Naive thymus-derived CD4-positive, alpha-beta T cell (primary cell): ENCODE measurements at places on chromosomes 1 and 21.

DNA sequence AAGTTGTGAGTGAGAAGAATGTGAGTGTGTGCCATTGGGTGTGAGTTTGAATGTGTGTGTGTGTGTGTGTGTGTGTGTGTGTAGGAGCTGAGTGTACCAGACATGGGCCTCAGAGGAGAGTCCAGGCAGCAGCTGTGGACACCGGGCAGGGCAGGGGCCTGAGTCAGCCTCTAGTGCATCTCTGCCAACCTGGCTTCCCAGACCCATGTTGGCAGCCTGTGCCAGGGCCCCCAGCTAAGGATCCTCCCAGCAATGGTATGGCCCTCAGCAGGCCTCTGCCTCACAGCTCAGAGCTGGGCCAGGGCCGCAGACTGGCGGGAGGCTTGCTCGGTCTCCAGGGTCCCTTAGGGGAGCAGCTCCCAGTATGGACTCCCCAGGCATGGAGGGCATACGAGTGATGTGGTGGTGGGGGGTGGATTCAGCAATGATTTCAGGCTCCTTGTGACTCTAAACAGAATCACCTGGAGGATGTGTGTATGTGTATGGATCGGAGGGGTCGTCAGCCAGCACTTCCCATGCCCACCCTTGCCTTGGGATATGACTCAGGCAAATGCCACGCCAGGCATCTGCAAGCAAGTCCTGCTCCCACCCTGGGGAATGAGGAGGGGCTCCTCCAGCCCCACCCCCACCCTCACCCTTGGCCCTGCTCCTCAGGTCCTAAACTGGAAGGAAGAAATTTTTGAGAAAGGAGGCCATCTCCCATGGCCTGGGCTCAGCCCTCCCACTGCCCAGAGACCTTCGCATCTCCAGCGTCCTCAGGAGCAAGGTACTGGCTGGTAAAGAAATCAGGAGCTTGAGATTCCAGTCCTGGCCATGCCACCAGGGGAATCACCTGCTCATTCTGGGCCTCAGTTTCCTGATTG lies 1.8 kb upstream of the FOXO6 start:
- DNase-seq: no peak

GRCh38 chr1:41783189-41783639 lies 135.5 kb downstream of the HIVEP3 start:
- no peak for DNase-seq

DNA sequence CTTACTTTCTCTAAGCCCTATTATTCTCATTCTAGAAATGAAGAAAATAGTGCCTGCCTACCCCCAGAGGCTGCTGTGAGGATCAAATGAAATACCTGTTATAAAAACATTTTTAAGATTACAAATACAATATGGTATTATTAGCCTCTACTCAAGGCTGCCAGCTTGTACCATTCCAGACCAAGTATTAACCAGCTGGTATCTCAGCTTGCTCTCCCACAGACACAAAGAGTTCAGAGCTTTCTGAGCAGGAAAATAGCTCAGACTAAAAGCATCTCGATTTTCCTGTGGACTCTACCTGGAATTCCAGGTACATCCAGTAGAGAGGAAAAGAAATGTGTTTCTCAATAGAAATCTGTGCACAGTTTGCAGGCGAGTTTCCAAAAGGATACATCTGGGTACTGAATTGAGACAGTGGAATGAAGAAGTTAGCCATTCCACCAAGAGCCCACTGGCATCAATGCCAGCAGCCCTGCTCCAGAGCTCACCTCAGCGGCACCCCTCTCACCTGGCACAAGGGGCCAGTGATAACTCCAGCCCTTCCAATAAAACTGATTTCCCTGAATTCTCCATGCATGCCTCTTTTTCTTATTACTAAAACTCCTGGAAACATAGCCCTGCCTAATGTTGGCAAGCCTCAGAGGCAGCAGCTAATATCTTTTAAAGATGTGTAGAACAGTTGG lies 31.0 kb downstream of the TGFBR3 start:
- no peak for DNase-seq

DNA sequence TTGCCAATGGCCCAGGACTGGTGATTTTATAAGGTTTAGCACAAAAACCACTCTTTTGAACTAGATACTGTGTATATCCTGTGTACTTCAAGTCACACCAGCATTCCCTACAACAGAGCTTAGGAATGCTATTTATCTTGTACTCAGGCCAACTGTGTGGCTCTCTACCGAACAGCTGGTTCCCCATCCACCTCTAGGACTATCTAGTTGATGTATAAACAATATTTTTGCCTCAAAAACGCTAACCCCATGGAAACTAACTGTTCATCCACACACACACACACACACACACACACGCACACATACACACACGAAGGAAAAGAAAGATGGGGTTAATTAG lies 28.7 kb upstream of the SLC45A3 start:
- no peak for DNase-seq

DNA sequence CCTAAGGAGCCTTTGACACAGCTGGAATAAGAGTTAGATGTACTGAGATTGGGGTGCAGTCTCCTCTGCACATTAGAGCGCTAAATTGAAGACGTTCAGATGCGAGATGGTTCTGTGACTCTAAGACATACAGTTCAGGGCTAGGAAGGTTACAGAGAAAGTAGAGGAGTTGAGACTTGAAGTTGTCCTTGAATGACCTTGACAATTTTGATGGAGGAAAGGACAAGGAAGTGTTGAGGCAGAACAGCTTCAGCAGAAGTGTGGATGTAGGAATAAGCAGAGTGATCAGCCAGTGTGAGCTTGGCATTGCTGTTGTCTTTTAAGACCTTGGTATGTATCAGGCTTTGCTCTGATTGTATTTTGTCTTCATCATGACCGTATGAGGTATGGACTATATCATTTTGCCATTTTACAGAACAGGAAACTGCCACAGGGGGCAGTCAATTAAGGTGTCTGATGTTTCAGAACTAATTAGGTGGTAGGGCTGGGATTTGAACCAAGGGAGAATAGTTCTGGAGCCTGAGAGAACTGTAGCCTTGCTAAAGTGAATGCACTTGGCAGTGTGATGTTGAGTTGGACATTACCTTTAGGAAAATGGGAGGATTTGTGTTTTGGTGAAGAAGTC lies 9.2 kb downstream of the TTF2 start:
- DNase-seq: no peak

DNA sequence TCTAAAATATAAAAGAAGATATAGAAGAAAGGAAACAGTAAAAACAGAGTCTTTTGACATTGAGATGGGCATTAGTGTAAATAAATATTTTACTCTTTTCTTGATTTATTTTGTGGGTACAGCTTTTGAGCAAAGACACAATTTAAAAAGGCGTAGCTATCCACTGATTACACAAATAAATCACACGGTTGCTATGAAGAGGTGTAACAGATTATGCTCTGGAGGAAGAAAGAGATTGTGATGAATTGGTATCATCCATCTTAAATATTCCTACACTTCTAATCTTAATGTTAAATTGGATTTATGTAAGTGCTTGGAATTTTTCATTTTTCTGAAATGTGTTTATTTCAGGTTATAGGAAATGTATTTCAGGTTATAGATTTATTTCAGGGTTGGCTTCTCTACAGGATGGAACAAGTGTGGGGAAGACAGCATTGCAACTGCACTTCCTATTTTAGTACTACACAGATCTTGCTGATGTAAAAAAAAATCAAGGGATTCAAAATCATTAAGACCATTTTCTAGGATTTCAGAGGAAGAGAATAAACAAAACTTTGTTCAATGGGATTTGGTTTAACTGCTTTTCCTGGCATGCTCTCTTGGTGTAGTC lies 15.3 kb downstream of the XCL1 start:
- DNase-seq: no peak

DNA sequence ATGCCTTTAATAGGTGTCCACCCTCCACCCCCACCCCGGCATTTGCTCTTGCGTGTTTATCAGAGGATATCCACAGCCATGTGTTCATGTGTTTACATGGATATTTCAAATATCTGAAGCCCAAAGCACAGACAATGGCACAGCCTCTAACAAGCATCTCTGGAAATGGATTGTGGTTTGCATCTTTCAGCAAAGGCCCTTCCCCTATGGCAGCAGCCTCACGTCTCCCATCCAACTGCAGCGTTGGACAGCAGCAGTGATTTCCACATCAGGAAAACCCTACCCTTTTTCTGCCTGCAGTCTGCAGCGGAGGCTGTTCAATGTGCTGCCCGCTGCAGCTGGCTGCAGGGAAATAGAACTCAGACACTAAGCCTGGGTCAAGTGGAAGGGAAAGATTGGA lies 1.6 kb downstream of the RASSF5 start:
- no peak for DNase-seq

DNA sequence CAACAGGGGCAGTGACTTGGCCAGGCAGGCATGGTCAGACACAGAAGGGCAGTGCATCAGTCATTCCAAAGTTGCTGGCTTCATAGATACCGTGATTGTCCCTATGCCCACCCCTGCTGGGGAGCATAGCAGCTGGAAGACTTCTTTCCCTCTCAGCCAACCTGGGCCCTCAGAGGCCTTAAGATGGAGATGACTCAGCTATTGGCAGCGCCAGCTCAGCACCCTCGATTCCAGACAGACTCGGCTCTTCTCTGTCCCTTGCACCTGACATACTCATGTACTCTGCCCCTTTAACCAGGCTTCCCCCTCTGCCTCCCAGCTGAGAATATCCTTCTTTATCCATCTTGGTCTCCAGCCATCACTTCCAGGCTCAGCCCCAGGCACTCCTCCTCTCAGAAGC lies 16.8 kb downstream of the SLAMF8 start:
- DNase-seq: no peak

- DNase-seq: no peak
These were observed 175.6 kb downstream of the SIPA1L2 start for GRCh38 chr1:232454227-232454886.

DNA sequence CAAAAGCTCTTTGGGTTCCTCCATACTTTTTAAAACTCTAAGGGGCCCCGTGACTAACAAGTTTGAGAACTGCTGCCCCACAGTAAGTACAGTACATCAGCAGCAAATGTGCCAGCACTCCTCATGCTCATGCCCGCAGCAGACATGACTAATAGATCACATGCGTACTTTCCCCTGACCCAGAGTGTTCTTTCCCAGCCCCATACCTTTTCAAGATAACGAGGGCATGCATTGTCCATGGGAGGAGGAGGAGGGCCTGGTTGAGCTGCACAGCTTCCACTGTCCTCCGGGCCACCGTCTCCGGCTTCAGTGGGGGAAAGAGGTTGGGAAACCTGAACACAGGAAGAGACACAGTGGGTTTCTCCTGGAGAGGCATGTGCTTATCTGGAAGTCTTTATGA lies 45.5 kb downstream of the DHRS3 start:
- no peak for DNase-seq

DNA sequence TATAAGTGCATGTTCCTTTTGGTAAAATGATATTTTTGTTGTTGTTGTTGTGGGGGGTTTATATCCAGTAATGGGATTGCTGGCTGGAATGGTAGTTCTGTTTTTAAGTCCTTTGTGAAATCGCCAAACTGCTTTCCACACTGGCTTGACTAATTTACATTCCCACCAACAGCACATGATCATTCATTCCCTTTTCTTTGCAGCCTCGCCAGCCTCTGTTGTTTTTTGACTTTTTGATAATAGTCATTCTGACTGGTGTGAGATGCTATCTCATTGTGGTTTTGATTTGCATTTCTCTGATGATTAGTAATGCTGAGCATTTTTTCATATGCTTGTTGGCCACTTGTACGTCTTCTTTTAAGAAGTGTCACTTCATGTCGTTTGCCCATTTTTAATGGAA lies 188.5 kb upstream of the CHRM3 start:
- DNase-seq: no peak

GRCh38 chr21:33151941-33152731 lies 77.6 kb upstream of the IFNAR2 start:
- DNase-seq: no peak

DNA sequence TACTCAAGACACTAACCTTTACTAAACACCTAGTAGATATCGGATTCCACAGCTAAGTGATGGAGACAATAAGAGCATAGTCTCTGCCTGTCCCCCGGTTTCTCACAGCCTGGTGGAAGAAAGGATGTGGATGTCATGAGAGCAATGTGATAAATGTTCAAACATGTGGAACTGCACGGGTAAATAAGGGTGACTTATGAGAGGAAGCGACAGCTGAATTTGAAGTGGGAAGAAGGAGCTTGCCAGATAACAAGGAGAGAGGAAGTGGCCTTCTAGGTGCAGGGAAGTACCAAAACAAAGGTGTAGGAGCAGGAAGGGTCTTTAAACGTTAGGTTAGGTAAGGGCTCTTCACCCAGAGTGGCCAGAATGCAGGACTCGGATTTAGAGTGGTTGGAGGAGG lies 178.6 kb upstream of the NRIP1 start:
- no peak for DNase-seq

GRCh38 chr1:172269644-172270043 lies 150.8 kb upstream of the C1orf105 start:
- DNase-seq: no peak

DNA sequence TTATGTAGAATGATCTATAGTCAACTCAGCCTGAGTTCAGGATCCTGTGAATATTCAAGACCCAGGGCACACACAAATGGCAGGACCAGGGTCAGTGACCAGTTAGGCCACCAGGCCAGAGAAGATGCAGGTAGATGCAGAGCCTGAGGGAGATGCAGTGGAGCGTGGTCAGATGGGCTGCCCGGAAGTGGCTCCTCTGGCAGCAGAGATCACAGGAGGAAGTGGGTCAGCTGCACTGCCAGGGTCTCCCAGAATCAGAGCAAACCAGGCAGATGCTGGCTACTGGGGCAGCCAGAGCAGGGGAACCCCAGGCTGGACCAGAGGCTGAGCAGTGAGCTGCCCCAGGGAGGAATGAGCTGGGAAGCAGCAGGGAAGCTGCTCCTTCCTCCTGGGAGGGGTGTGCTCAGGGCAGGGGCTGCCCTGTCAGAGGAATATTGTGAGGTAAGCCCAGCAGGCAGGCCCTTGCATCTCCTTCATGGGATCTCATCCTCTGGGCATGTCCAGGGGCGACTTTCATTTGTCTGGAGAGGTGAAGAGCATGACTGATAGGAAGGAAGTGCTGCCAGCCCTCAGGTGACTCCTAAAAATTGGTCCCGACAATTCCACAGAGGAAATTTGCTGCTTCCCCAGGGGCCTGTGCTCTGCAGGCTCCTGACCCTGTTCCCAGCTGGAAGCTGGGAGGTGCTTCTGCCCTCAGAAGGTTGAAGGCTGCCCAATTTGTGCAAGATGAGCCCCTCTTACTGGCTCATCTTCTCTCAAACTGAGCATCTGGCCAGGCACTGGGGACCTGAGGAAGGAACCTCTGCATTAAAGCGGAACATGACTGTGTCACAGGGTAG lies 49.3 kb downstream of the STUM start:
- no peak for DNase-seq

DNA sequence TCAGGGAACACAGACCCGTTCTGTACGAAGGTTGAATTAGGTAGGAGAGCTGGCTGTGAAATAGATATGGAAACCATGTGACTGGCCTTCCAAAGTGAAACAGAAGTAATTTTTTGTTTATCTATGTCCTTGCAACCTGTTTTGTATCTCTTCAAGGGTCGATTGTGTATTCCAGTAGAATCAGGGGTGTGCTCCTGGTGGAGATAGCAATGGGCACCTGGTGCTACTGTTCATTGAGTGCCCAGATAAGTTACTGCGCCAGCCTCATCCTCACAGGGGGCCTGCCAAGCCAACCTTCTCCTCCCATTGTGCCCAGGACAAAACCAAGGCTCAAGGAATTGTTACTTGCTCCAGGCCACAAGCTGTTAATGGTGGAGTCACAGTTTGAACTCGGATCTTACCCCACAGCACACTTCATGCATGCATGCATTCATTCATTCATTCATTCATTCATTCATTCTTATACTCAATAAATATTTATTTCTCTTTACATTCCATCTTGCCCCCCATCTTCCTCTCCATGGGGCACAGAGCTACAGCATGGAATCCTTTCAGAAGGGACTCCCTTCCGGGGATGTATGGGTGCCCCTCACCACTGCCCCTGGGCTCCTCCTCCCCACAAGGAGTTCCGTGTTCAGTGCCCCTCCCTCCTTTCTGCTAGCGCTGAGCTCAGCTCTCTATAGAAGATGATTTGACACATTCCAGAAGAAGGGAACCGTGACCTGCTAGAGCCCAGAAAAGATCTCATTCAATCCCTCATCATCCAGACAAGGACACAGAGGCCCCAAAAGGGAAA lies 24.0 kb downstream of the ADORA1 start:
- DNase-seq: no peak
